Placental pericyte (primary cell): ENCODE measurements at places on chromosomes 16 and 17. TPM values are rescaled to one million over a fixed set of nuclear protein-coding genes. Genes with fewer than 3 reads are reported as not detected.

The SHCBP1 gene
- 0.66 and 42.1 TPM in 2 replicates for total RNA-seq

The CHP2 gene
- not detected in 2 replicates for total RNA-seq

The GRAP gene
- under 0.01 TPM in 1 of 2 replicates, not detected in the other for total RNA-seq

The ZNF646 gene
- total RNA-seq: 17.5 and 18.2 TPM in 2 replicates

The KRT39 gene
- total RNA-seq: 0.43 TPM in 1 of 2 replicates, not detected in the other

The KRTAP4-9 gene
- total RNA-seq: not detected in 2 replicates

The FOXJ1 gene
- total RNA-seq: not detected in 2 replicates

The EPN3 gene
- total RNA-seq: not detected in 2 replicates

The CCDC200 gene
- total RNA-seq: not detected in 2 replicates

The CRK gene
- total RNA-seq: 81.0 and 120 TPM in 2 replicates

The HS3ST3A1 gene
- total RNA-seq: 26.3 and 77.5 TPM in 2 replicates

The MMP15 gene
- total RNA-seq: 6.6 and 15.1 TPM in 2 replicates

The CCL11 gene
- total RNA-seq: not detected in 2 replicates

The NT5M gene
- total RNA-seq: 0.29 and 0.44 TPM in 2 replicates

The ATP2A1 gene
- total RNA-seq: 0.29 and 0.44 TPM in 2 replicates

The CACNA1H gene
- 0.66 and 2.4 TPM in 2 replicates for total RNA-seq

The ABCC6 gene
- 0.29 and 0.44 TPM in 2 replicates for total RNA-seq

The SGCA gene
- total RNA-seq: 2.0 and 5.5 TPM in 2 replicates

The DOC2B gene
- not detected in 2 replicates for total RNA-seq

The MRC2 gene
- 226 and 308 TPM in 2 replicates for total RNA-seq

The MYH2 gene
- total RNA-seq: not detected in 2 replicates

The KRTAP9-2 gene
- total RNA-seq: not detected in 2 replicates

The TK1 gene
- total RNA-seq: 14.7 and 156 TPM in 2 replicates

The NUP88 gene
- total RNA-seq: 100 and 104 TPM in 2 replicates

The C16orf92 gene
- total RNA-seq: not detected in 2 replicates

The TP53TG3F gene
- total RNA-seq: 0.14 and 0.22 TPM in 2 replicates

The ABCC11 gene
- under 0.01 TPM in 2 replicates for total RNA-seq

The GP2 gene
- total RNA-seq: not detected in 2 replicates

The NPIPA8 gene
- total RNA-seq: not detected in 2 replicates

The KCNAB3 gene
- 1.9 TPM in 1 of 2 replicates, not detected in the other for total RNA-seq

The FAM20A gene
- 0.57 and 6.8 TPM in 2 replicates for total RNA-seq

The QRICH2 gene
- 1.8 and 3.4 TPM in 2 replicates for total RNA-seq

The FBXW10B gene
- 0.57 and 0.66 TPM in 2 replicates for total RNA-seq

The OTOP3 gene
- not detected in 2 replicates for total RNA-seq

The OTOP2 gene
- not detected in 2 replicates for total RNA-seq

The RMI2 gene
- total RNA-seq: 2.2 and 7.0 TPM in 2 replicates

The ZP2 gene
- total RNA-seq: not detected in 2 replicates

The CDT1 gene
- 3.5 and 26.5 TPM in 2 replicates for total RNA-seq

The HIC1 gene
- total RNA-seq: 9.4 and 148 TPM in 2 replicates

The FBXO39 gene
- 0.22 TPM in 1 of 2 replicates, not detected in the other for total RNA-seq

The CDC6 gene
- 33.7 and 40.8 TPM in 2 replicates for total RNA-seq

The TLE7 gene
- total RNA-seq: not detected in 2 replicates

The TERB1 gene
- 0.14 TPM in 1 of 2 replicates, not detected in the other for total RNA-seq

The IGSF6 gene
- total RNA-seq: under 0.01 TPM in 2 replicates

The TNP2 gene
- total RNA-seq: not detected in 2 replicates

The MAF gene
- 1.7 and 13.6 TPM in 2 replicates for total RNA-seq

The LGALS9B gene
- total RNA-seq: not detected in 2 replicates

The SLC22A31 gene
- total RNA-seq: 0.57 and 2.2 TPM in 2 replicates

The KRT20 gene
- not detected in 2 replicates for total RNA-seq

The CYGB gene
- 73.5 and 104 TPM in 2 replicates for total RNA-seq

The SEZ6L2 gene
- total RNA-seq: 7.3 and 17.7 TPM in 2 replicates

The CDRT15L2 gene
- not detected in 2 replicates for total RNA-seq

The G6PC1 gene
- not detected in 2 replicates for total RNA-seq
